ENCODE measurements at places on chromosomes 1 and 21.

DNA sequence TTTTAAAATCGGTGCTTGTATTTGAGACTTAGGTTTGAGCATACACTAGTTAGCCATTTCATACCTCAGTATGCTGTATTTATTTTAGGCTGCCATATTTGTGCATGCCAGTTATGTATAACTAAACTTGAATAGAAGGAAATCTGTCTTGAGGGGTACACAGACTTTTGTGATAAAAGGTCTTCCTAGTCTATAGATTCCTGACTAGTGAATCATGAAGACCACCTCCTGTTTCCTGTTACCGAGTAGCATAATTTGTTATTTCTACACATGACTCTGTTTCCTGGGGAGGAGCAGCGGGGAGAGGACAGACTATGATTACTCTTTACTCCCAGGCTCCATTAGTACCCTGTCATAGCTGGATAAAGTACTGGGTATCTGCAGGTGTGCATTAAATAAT, 316.8 kb upstream of the SNX7 start:
- no peak for DNase-seq

GRCh38 chr1:37094302-37094701, 60.0 kb upstream of the GRIK3 start:
- DNase-seq, result no peak

GRCh38 chr21:20419772-20420171, 578.4 kb upstream of the NCAM2 start:
- DNase-seq, result no peak

GRCh38 chr1:244599937-244600350, 53.0 kb upstream of the DESI2 start:
- peak; percentile 39 for DNase-seq

All from NAMALWA (cell line).